ENCODE measurements at places on chromosomes 1 and 21.
A peak's percentile ranks its signal among the peaks of the same experiment; 100 is the strongest.

DNA sequence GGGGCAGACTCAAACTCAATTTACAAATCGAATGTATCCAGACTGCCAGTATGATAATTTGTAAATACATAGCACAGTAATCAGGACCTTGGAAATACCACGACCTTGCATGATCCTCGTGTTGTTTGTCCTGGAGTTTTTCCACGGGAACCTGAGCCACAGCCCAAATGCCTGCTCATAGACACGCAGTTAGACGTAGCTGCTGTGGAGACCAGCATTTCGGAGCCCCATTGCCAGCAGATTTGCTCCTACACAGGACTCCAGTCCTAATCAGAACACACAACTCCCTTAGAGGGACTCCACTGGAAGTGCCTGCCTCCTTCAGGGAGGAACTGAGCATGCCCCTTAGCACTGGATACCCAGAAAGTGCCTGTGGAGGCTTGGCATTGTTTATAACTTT is 163.2 kb downstream of the GALNT2 start:
- no peak for DNase-seq

GRCh38 chr1:83104558-83104957 is 894.4 kb downstream of the TTLL7 start:
- no peak for DNase-seq

DNA sequence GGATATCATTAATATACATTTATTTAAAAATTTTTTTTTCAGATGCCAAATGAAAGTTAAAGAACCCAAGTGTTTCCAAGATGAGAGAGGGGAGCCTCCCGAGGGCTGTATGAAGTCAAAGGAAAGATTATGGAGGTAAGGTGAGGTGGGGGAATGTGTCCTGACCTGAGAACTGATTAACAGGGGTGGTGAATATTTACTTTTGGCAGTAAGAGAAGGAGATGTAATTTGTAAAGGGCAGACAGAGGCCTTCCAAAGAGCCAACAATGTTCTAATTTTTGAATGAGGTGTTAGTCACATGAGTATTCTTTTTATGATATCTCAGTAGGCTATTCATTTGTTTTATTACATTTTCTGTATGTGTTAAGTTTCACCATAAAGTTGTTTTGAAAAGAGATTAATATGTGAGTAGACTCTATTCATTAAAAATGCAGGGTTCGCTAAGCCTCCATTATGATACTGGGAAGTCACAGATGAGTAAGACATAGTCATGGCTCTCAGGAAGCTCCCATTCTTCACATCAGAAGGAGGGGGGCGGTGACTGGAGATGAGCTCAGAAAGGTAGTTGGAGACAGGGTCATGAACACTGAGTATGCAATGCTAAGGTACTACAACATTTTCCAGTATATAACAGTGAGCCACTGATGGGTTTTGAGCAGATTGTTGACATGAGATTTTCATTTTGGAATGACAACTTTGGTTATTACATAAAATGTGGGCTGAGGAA is 62.4 kb upstream of the TNFSF18 start:
- no peak for DNase-seq

DNA sequence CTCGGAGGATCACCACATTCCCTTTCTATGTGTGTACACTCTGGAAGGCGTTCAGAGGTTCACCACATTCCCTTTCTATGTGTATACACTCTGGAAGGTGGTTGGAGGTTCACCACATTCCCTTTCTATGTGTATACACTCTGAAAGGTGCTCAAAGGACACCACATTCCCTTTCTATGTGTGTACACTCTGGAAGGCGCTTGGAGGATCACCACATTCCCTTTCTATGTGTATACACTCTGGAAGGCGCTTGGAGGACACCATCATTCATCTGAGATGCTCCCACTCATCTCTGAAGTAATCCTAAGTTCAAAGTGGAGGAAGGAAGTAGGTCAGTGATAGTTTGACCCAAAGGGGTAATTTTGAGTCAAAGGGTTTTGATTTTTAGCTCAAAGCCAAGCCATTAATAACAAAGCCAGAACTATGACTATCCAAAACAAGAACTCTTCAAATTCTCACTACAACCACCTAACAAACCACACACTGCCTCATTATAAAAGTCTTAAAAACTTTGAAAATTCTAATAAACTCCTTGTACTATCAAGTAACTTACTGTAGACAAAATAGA is 32.9 kb downstream of the NRIP1 start:
- no peak for DNase-seq

DNA sequence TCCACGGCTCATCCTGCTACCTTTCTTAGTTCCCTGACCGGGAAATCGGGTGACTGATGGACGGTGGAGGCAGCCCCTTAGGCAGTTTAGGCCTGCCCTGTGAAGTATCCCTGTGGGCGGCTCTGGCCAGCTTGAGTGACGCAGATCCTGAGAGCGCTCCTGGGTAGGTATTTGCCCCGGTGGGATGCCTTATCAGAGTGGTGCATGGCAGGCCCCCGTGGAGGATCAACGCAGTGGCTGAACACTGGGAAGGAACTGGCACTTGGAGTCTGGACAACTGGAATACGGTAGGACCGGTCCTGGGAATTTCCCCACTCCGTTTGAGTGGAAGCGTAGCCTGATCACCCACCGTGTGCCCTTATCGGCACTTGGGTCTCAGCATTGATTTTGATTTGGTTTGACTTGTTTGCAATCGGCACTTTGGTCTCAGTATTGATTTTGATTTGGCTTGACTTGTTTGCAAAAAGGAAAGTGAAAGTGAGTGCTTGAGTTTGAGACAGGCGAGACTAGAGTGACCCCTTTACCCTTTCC is 15.2 kb downstream of the PLA2G2F start:
- no peak for DNase-seq

DNA sequence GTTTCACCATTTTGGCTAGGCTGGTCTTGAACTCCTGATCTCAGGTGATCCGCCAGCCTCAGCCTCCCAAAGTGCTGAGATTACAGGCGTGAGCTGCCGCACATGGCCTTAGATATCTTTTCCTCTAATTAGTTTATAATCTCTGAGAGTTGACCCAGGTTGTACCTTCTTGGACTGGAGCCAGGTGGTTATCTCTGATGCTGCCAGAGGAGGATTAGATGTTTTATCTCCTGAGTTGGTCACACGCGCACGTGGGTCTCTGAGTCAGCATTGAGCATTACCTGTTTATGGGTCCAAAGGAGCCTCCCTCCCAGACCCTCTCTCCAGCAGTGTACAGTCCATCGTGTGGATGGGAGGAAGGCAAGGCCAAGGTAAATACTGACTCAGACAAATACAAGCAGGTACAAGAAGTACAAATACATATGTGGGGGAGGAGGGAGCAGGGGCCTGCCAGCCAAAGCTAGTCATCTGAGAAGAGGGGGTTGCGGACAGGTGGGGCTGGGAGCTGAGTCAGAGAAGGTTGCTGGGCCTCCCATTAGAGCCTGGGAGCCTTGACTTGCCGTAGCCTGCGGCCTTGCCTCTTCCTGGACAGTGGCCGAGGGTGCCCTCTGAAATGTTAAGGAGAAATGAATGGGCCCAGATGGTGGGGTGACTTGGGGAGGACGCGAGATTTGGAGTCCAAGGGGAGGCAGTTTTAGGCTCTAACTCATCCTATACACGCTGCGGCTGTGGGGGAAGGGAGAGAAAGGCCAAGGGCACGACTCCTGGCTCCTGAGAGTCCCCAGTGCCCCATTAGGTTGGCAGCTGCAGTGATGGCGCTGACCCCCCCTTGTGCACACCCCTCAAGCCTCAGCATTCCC is 13.1 kb downstream of the IL6R start:
- DNase-seq: peak; percentile 39

DNA sequence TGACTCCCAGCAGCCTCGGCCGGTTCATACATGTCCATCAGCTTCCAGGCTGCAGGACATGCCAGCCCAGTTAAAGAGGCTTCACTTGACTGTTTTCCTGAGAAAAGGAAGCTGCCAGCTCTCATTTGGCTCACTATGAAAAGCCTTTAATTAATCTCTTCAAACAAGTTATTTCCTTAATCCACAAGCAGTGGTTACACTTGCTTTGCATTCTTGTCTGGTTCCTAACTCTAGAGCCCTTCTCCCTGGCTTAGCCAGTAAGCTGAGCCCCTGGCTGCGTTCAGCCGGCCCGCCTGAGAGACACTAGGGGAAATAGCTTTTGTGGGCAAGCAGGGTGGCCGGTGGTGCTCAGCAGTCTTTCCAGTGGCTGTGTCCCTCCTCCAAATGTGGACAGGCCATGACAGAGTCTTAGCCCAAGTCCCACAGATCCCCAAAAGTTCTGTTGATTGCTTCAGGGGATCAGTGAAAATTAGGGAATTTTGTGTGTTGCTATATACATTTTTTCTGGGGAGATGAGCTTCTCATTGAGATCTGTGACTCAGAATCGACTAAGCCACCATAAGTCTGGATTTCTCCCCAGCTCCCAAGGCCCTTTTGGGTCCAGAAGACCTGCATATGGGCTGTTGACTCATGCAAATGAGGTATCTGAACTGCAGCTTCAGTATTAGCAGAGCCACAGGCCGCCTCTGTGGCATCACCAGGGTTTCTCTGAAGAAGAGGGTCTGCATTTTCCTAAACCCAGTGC is 10.1 kb downstream of the ATF3 start:
- no peak for DNase-seq

DNA sequence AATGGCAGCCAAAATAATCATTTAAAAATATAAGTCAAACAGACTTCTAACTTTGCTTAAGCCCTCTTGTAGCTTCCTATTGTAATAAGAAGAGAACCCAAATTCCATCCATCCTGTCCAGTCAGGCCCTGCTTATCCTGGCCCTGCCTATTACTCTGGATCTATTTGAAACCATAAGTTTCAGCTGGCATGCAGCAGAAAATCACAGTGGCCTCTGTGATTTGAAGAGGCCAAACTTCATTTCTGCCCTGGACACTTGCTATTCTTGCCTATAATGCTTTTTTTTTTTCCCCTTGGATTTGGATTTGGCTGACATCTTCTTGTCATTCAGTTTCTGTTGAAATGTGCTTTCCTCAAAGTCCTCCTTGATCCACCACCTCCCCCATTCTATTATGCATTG is 642.8 kb downstream of the USP25 start:
- DNase-seq: no peak

- no peak for DNase-seq
These were observed 12.3 kb upstream of the TTC39A start for GRCh38 chr1:51342591-51343206.

DNA sequence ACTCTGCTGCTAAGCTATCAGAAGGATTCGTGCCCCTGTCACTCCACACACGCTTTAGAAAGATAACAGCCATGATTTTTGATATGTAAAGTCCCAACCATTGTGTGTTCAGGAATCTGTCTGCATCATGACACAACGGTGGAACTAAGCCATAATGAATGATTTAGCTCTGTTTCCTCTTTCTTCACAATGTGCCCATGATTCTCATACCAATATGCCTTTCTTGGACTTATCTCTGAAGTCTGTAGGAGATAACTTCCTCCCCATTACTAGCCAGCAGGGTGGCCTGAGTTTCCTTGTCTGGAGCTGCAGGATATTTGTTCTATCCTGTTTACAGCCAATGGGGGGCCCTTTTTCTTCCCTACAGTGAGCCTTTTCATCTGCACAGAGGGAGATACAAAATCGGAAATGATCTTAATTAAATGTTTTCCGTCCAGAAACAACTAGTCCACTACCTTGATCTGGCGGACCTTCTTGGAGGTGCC is 511.7 kb downstream of the USP25 start:
- DNase-seq: no peak

GRCh38 chr1:45322486-45323040 is 4.1 kb upstream of the HPDL start:
- DNase-seq: no peak

DNA sequence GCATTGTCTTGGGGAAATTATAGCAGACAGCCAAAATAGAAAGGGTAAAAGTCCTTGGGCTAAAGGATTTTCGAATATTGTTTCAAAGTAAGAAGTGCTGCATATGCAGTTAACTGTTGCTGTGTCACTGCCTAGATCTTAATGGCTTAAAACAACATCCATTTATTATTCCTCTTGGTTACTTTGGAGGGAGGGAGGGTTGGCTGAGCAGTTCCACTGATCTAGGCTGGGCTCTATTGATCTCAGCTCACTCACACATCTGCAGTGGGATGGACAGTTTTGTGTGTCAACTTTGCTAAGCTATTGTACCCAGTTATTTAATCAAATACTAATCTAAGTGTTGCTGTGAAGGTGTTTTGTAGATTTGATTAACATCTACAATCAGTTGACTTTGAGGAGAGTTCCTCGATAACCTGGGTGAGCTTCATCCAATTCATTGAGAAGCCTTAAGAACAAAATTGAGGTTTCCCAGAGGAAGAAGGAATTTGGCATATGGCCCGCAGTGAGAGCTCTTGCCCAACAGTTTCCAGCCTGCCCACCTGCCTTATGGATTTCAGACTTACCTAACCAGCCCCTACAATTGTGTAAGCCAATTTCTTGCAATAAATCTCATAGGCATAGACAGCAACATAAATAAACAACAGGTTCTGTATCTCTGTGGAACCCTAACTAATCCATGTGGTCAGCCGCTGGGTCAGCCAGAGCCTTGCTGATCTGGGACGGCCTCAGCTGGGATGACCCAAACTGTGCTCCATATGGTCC is 187.3 kb downstream of the AK5 start:
- no peak for DNase-seq

- DNase-seq: no peak
These were observed 29.1 kb downstream of the KNCN start for GRCh38 chr1:46522184-46522968.

- no peak for DNase-seq
These were observed 8.8 kb upstream of the CAMK2N1 start for GRCh38 chr1:20494609-20495311.

DNA sequence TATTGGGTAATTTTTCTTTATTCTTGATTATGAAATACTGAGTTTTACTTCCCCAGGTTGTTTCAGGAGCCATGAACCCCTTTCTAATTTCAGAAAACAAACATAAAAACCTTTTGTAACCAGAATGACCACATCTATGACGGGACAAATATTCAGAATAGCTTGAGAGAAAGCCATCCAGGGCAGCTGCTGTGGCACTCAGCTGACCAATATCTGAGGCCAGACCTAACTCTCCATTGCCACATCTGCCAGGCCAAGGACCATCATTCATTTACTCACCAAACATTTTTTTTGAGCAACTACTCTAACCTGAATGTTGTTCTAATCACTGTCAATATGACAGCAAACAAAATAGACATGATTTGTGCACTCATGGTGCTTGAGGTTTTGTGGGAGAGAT is 608.3 kb upstream of the PKN2 start:
- DNase-seq: no peak

- no peak for DNase-seq
These were observed 47.3 kb upstream of the SSX2IP start for GRCh38 chr1:84737590-84737989.

DNA sequence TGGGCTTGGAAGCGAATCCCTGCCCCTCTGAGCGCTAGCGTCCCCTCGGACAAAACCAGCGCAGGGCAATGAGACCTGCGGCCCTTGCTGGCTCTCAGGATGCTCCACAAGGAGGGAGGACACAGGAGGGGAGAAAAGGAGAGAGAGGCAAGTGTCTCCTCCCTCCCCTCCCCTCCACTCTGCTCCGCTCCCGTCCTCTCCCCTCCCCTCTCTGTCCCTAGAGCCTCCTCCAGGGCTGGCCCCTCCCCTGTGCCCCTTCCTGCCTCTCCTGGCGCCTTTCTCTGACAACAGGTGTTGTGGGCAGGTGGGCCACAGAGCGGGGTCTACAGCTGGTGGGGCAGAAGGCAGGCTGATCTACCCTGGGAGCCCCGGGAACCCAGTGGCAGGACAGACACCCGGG is 35.2 kb downstream of the TP73 start:
- DNase-seq: no peak

All from CD4-positive, alpha-beta T cell treated with Interleukin-15 for 4 hours (primary cell).